ENCODE measurements at places on chromosomes 1 and 21. TPM values are rescaled to one million over a fixed set of nuclear protein-coding genes. Genes with fewer than 3 reads are reported as not detected.

Gene FAM3B
- total RNA-seq, result not detected

Gene DSTYK
- total RNA-seq, result 13.4 TPM

Gene RGS1
- total RNA-seq, result 56.8 TPM

Gene PTGFR
- not detected for total RNA-seq

GRCh38 chr1:178976541-178976940, 49.2 kb upstream of the FAM20B start:
- DNase-seq, result no peak

DNA sequence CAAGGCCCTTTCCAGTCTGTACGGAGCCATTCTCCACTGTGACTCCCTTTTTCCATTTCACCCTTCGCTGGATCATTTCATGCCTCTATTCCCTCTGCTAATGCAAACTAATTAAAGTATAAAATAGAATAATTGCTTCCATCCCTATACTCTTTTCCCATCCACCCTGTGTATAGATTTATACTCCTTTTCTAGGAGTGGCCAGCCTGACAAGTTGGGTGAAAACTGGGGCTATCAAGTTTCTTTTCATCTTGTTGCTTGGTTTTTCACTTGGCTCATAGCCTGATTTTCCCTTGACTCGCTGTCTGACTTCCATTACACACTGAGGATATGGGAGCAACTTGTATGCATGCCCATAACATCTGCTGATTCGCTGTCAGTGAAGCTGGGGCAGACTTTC, 107.0 kb downstream of the PLXNA2 start:
- DNase-seq, result no peak

- DNase-seq, result no peak
Observed at GRCh38 chr1:116311756-116312680, 61.0 kb upstream of the ATP1A1 start.

GRCh38 chr1:3886106-3886670, 13.9 kb downstream of the C1orf174 start:
- no peak for DNase-seq

GRCh38 chr1:214107322-214108096, 119.7 kb downstream of the PROX1 start:
- no peak for DNase-seq
